Renal cortex interstitium (tissue), 15 donors: ENCODE measurements at places on chromosomes 16 and 17. TPM values are rescaled to one million over a fixed set of nuclear protein-coding genes. Genes with fewer than 3 reads are reported as not detected.

- DNase-seq, result no peak
Observed at GRCh38 chr16:4805231-4805630, 2.8 kb upstream of the ROGDI start.

GRCh38 chr17:46833840-46834208 lies 15.3 kb upstream of the WNT3 start:
- no peak for DNase-seq

DNA sequence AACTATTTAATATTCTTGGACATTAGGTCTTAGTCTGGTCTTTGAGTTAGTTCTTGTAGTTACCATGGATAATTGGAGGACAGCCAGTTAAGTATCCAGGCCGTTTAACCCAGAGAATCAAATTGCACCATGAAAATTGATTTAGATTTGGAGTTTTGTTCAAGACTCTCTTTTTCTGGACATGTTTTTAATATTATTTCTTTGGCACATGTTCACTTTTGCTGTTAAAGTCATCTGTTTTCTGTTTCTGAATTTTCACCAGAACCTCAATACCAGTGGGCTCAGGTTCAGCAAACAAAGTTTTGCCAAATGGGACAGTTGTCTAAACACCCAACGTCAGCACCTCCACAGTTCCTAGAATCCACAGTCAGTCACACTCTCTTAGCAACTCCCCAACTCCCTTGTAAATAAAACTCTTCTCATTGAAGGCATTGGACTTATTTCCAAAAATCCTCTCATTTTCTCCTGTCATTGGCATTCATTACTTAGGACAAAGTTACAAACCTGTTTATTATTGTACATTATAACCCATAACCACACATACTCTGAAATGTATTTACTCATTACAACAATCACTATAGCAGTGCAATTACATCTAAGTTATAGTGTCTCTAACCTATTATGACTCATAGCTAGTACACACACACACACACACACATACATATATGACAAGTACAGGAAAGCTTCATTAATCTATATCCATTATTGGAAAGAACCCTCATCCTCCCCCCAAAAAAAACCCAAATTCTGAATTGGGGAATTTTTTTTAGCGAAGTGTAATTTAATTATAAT lies 33.5 kb upstream of the DNAH9 start:
- no peak for DNase-seq

- DNase-seq, result no peak
Observed at GRCh38 chr17:79909121-79909520, 69.9 kb upstream of the CBX4 start.

GRCh38 chr17:71938340-71939010 lies 182.3 kb upstream of the SOX9 start:
- DNase-seq, result no peak

DNA sequence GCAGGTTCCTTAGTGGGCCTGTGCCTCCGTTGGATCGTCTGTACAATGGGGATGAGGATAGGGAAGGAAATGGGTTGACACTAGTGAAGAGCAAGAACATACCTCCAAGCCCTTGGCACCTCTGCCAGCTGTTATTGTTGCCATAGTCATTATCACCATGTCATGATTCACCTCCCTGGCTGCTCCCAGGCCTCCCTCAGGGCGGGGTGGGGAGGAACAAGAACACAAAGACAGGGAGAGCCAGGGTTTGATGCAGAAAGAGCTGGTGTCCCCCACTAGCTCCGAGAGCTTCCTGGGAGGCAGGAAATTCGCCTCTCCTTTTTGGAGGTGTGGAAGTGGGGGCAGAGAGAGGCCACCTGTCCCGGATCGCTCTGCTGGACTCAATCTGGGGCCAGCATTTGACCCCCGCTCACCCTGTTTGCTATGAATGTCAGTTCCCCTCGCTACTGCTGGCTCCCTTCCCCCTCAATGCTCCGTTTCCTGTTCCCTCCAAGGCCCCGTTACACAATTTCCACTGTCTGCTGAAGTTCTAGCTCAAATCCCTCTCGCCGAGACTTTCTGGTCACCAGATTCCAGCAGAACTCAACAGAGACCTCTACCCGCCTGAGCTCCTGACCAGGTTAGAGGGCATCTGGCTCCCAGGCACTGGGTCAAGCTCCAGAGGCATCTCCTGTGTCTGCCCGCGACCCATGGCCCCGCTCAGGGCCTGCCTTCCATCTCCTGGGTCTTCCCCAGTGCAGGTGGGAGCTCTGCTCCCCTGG lies 9.1 kb downstream of the TIMP2 start:
- DNase-seq, result no peak

KRT16 gene
- not detected for polyA plus RNA-seq
